ENCODE measurements at places on chromosomes 1 and 21.

GRCh38 chr1:24388331-24388885, 25.2 kb downstream of the STPG1 start:
- no peak for DNase-seq

DNA sequence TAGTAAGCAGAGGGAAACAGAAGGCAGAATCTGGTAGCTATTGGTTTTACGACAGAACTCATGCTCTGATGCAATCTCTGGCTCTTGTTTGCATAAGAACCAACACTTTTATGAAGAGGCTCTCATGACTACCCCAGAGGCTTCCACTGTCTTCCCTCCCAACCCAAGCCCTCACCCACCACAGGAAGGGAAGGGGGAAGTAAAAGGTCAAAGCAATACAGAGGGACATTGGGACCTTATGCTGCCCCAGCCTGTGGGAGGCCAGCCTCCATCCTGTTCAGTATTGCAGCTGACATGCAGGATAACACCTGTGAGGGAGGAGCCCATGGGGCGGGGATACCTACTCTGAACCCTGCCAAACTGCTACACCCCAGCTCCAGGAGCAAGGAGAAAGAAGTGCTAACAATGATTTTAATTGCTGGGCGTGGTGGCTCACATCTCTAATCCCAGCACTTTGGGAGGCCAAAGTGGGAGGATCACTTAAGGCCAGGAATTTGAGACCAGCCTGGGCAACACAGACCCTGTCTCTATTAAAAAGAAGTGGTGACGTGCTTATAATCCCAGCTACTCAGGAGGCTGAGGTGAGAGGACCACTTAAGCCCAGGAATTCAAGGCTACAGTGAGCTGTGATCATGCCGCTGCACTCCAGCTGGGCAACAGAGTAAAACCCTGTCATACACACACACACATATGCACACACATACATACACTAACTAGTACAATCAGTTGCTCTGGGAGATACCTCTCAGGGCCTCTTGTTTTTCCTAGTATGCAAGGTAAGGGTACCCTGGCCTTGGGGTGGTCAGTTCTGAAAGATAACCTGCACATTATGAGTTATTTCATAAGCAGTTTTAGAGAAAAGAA, 9.5 kb downstream of the MR1 start:
- no peak for DNase-seq

DNA sequence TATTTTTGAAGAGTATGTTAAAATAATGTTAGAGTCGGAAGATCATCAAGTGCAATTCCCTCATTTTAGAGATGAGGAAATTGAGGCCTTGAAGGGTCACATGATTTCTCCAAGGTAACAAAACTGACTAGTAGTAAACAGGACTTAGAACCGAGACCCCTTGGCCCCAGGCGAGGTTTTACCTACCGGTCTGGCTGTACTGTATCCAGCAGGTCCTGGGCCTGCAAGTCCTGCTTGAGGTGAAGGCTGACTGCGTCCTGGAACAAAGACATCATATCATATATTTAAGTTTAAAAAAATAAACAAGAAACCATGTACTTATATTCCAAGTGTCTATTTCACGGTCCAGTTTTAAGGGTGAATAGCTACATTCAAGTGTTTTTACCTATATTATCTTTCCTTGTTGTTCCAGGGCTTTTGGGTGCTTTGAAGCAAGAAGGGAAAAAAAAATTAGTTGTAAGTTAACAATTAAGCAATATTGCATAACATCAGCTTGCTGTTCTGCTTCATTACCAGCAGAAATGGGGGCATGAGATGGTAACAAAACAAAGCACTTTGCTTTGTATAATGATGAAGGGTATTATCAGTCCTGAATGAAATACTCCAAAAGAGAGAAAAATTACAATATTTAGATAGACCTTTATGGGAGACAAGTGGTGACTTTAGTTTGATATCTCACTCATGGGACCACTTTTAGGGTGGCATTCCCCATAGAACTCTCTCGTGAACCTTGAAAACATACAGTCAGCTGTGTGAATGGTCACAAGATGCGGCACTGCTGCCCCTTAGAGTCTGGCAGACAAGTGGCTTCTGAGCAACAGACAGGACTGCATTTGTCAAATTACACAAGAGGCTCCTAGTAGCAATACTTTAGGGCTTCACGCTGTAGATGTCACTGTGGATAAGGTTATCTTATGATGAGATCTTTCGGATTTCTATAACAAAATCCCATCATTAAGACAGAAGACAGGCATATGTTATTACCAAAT, 29.8 kb upstream of the CFAP298 start:
- DNase-seq: no peak

- DNase-seq: no peak
Measured at GRCh38 chr1:190159146-190159545, 318.5 kb downstream of the BRINP3 start.

DNA sequence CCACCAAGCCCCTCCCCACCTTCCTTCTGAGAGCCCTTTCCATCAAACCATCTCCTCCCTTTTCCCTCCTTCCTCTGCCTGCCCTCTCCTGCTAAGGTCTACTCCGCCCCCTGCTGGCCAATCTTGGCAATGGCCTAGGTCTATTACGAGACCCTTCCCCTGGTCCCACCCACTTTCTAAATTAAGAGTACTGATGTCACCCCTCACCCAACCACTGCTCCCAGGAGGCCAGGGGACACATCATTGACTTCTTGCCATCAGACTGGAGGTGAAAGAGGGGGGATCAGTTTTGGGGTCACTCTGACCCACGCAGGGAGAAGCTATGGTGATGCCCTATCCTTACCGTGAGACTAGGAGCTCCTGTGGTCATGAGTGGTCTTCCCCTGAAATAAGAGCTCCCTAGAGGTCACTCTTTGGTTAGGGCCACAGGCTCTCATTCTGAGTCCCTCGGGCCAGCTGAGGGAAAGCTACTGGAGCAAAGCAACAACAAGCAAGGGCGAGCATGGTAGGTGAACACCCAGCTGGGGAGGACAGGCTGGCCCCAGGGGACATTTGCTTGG, 34.6 kb upstream of the S100A7 start:
- DNase-seq: peak; percentile 52
